A549 (cell line): ENCODE measurements at places on chromosomes 16 and 17. TPM values are rescaled to one million over a fixed set of nuclear protein-coding genes. Genes with fewer than 3 reads are reported as not detected.
A peak's percentile ranks its signal among the peaks of the same experiment; 100 is the strongest.

The LITAFD gene
- not detected in 3 replicates for polyA plus RNA-seq

The GPR142 gene
- polyA plus RNA-seq, result not detected in 3 replicates

The TUBB3 gene
- polyA plus RNA-seq, result 152 to 180 TPM (median 163 TPM) in 3 replicates

The BLMH gene
- polyA plus RNA-seq, result 61.5 to 66.4 TPM (median 62.7 TPM) in 3 replicates

The HSPB9 gene
- polyA plus RNA-seq, result not detected in 3 replicates

The PMFBP1 gene
- polyA plus RNA-seq, result 0.05 to 0.20 TPM (median 0.16 TPM) in 3 replicates

The MMP28 gene
- polyA plus RNA-seq, result 5.2 to 8.3 TPM (median 6.6 TPM) in 3 replicates

The SLFN11 gene
- 6.9 to 8.2 TPM (median 7.4 TPM) in 3 replicates for polyA plus RNA-seq

The CTRB2 gene
- not detected in 3 replicates for polyA plus RNA-seq

The NARF gene
- polyA plus RNA-seq, result 38.2 to 51.2 TPM (median 45.0 TPM) in 3 replicates

The ZFPM1 gene
- polyA plus RNA-seq, result 2.1 to 2.8 TPM (median 2.5 TPM) in 3 replicates

The HOXB8 gene
- 4.6 to 5.8 TPM (median 4.7 TPM) in 3 replicates for polyA plus RNA-seq

The PROCA1 gene
- 2.5 to 4.9 TPM (median 4.2 TPM) in 3 replicates for polyA plus RNA-seq

DNA sequence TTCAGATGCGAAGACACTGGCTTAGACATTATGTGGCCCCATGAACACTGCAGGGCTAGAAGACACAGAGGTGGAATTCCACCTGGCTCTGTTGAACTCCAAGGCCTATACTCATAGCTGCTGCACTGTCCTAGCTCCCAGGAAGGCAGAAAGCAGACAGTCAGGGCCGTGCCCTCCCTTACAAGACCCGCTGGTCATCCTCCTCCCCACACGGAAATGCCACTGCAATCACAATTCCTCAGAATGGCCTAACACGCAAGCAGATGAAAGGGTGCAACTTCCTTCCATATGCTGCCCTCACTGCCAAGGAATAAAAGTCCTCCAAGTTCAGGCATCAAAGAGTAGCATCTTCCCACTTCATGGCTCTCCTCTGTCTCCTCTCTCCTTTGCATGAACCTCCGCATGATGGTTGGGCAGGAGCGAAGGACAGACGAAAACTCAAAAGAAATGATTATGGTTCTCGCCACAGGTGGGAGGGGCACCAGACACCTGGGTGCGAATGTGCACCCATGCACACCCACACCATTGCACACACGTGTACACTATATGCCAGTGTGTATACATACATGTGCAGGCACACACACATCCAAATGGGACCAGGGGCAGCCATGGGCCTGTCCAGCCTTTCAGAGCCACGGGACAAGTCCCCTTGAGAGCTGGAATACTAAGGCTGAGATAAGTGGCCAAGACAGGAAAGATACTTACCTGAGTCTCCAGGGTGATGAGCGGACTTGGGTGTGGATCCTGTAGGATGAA, 113.3 kb downstream of the XYLT1 start:
- DNase-seq, result no peak

DNA sequence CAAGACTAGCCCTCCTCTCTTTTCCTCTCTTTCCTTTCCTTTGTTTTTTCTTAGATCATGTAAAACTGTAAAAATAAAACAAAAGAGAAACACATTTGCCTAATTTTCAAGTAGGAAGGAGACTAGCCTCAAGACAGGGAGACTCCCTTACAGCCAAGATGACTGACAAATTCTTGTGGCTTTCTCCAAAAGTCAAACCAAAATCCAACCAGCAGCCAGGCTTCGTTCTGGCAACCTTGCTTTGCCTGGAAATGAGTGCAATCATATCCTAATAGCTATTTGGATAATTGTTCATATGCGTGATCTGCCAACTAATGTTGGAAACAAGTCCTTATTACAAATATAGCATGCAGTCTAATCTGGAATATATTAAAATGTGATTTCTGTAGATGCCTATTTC, 868.9 kb upstream of the SOX9 start:
- no peak for DNase-seq

- DNase-seq, result peak; percentile 59
Measured at GRCh38 chr17:44235583-44235936, 16.1 kb upstream of the UBTF start.

DNA sequence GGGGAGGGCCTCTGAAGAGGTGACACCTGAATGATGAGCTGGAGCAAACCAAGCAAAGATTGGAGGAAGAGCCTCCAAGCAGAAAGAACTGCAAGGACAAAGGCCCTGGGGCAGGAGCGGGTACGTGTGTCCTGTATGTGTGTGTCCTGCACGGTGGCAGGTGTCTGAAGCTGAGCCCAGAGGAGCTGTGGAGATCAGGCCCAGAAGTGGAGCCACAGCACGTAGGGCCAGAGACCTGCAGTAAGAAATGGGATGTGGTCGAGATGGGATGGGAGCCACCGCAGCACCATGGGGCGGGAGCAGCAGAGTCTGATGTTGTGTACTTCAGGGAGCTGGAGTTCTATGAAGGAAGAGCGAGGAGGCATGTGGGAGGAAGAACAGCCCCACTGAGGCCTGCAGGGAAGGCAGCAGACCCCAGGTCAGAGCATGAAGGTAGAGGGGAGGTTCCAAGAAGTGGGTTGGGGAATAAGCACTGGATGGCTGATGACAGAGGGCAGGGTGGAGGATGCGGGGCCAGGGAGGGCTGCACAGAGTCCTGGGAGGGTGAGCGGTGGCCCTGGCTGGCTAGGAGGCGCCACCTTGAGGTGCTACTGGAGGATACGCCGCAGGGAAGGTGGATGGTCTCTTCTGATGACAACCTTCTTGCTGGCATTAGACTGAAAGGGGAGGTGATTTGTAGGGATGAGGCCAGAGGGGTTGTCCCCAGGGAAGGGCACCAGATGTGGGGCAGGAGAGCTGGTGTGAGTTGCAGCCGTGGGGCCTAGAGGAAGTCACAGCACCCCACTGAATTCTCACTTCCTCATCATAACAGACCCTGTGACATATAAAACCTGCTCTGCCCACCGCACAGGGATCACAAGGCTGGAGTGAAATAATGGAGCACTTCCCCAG, 10.6 kb upstream of the CETP start:
- peak; percentile 60 for DNase-seq

DNA sequence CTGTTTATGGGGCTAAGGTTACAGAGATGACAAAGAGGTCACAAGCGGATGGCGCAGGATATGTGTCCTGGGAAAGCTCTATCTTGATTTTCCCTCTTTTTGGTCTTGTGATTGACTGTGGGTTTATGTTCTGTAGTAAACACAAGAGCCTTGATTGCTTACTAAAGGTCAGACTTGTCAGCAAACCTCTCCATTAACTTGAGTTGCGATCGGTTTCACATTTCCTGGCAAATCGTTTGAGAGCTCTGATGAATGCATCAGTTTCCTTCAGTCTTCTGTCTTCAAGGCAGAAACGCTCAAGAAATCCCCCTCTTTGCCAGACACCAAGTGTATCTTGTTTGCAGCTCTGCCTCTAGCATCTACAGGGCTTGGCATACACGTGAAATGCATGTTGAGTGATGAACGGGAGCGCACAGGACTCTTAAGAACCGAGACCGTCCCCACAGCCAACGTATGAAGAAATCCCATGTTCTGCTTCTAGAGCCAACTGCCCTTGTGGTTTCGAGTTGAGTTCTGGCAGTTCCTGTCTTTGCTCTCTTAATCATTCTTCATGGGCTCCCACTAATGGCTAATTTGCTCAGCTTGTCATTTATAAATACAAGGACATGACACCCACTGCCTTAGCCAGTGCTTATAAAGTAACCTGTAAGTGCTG, 143.3 kb downstream of the PITPNC1 start:
- DNase-seq, result no peak

DNA sequence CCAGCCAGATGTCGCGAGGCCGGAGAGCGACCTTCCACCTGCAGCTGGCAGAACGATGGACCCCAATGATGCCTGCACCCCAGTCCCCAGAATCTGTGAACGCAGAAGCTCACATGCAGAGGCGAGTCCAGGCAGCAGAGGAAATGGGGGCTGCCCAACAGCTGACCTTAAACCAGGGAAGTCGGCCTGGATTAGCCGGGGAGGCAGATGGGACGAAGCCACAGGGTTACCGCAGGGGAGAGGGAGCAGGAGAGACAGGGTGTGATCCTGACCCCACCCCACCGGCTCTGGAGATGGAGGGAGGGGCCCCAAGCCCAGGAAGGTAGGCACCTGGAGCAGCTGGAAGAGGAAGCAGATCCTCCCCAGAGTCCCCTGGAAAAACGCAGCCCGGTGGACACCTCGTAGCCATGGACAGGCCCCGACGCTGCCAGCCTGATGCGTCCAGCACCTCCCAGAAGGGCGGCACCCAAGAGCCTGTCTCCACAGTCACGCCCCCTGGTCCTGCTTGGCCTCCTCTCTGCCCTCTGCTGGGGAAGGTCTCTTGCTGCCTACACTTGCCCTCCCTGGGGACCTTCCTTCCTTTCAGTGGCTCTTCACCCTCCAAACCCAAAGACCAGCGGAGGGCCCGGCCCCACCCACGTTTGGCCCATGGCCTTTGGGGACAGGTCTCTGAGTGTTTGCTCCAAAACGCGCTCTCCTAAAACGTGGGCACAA, 37.3 kb downstream of the PIEZO1 start:
- DNase-seq, result peak; percentile 88

DNA sequence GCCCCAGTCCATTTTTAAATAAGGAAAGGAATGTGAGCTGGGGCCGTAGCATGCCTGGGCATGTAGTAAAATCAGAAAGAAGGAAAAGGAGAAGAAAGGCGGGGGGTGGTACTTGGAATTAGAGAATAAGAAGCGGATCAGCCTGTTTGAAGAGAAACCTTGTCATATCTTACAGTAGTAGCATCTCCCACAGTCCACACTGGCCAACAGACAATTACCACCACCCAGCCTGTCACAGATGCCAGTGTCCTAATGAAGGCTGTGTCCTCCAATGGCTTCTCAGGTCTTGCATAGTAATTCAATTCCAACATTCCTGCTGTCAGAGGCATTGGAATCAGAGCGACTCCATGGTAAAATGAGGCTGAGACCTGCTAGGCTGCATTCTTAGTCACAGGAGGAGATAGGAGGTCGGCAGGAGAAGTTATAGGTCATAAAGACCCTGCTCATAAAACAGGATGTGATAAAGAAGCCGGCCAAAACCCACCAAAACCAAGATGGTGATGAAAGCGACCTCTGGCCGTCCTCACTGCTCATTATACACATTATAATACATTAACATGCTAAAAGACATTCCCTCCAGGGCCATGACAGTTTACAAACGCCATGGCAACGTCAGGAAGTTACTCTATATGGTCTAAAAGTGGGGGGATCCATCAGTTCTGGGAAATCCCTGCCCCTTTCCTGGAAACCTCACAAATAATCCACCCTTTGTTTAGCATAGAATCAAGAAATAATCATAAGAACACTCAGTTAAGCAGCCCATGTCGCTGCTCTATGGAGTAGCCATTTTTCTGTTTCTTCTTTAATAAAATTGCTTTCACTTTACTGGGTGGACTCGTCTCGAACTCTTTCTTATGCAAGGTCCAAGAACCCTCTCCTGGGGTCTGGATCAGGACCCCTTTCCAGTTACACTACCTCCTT, 9.6 kb upstream of the AKAP10 start:
- DNase-seq, result no peak

GRCh38 chr16:58507195-58507962, 7.4 kb downstream of the NDRG4 start:
- no peak for DNase-seq

DNA sequence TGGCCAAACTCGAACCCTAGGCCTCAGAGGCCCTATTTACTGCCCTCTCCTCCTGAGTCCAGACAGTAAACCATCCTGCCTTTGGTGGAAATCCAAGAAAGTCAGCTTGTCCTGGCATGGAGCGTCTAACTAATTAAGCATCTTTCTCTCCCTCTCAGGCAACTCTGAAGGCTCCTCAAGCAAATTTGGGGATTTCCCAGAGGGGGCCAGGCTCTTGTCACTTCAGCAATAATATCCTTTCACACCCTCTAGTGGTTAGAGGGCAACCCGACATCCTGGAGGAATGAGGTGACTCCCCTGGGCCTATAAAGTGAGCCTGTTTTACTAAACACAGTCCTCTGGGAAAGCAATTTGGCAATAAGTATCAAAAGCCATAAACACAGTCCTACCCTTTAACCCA, 60.4 kb downstream of the NOG start:
- peak; percentile 72 for DNase-seq

- DNase-seq, result no peak
Measured at GRCh38 chr16:4038448-4038847, 77.8 kb downstream of the ADCY9 start.

- DNase-seq, result no peak
Measured at GRCh38 chr17:13636951-13637350, 35.2 kb upstream of the HS3ST3A1 start.

GRCh38 chr17:39763051-39763820, 25.5 kb downstream of the GRB7 start:
- no peak for DNase-seq

DNA sequence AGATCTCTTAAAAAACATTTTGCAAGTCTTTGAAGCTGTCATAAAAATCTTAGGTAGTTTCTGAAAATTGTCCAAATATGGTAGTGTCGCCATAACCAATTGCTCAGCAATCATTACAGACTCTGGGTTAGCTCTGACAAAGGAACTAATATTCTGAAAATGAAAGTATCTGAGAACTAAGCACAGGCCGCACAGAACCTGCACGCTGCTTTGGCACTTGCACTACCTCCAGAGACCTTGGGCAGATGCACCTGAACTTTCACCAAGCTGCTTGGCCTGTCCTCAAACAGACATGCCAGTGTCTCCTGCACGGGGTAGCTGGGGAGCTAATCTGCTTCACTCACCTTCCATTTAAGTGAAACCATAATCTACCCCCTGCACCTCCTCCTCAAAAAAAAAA, 317.0 kb downstream of the MAF start:
- DNase-seq, result no peak

GRCh38 chr17:65618516-65618915, 57.1 kb upstream of the AXIN2 start:
- no peak for DNase-seq

DNA sequence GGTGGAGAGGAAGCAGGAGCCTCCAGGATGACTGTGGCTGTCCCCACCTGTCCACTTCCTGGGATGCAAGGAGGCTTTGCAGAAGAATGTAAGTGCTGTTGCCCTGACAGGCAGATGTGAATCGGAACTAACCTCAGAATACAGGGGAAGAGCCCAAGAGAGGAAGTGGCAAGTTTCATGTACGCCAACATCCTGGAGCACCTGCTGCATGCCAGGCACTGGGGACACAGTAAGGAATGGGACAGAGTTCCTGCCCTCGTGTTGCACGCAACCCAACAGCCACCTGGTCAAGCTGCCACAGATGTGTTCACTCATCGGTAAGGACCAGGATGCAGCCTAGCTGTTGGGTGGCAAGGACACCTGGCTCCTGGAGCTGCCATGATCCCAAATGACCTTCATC, 98.6 kb upstream of the RPL38 start:
- no peak for DNase-seq

DNA sequence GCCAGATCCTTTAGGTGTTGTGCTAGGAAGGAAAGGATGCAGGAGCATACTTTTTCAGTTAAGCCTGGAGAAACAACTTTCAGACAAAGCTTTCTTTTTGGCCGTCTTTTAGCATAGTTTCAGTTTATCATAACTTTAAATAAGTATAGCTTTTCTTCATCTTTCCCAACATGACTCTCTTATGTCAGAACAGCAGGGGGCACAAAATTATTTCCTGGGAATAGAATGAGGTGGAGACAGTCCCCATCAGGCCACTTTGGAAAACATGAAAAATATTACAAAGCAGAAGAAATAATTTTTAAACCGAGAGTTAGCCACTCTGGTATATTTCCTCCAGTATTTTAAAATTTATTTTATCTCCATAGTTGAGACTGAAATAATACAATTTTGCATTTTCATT, 387.6 kb downstream of the HAPSTR1 start:
- DNase-seq, result no peak

- peak; percentile 67 for DNase-seq
Measured at GRCh38 chr17:79706931-79707850, 23.6 kb upstream of the ENPP7 start.

- peak; percentile 35 for DNase-seq
Measured at GRCh38 chr16:70777973-70778406, 23.0 kb downstream of the VAC14 start.

GRCh38 chr17:5897275-5897911, 172.8 kb upstream of the WSCD1 start:
- DNase-seq, result no peak

GRCh38 chr17:61221181-61221580, 178.5 kb upstream of the TBX2 start:
- DNase-seq, result no peak
